ENCODE measurements at places on chromosomes 6 and 20. TPM values are rescaled to one million over a fixed set of nuclear protein-coding genes. Genes with fewer than 3 reads are reported as not detected.

DNA sequence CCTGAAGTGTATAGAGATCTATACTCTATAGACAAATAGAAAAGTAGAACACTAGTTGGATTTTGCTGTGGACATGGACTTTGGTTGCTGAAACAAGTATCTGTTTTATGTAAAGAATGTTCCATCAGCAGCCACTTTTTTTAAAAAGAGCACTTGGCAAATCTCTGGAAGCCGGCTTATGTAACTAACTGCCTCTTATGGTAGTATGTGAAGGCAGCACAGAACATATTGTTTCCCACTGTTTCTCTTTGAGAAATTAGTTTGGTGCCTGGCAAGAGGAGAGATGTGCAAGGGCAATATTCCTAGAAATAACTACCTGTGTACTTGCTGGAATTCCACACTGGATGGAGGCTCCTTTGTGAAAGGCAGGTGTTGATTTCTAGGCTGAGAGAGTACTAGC is 242.3 kb upstream of the PREP start:
- no peak for ATAC-seq

GRCh38 chr6:168834801-168835200 is 393.8 kb downstream of the SMOC2 start:
- ATAC-seq, result no peak

- no peak for ATAC-seq
These were observed 162.4 kb upstream of the CST7 start for GRCh38 chr20:24786646-24787045.

GRCh38 chr6:150152891-150153876 is 10.3 kb downstream of the PPP1R14C start:
- peak; percentile 17 for ATAC-seq

The SLC35F1 gene
- total RNA-seq, result 35.6 TPM

The BAG2 gene
- 4.5 TPM for total RNA-seq

Measured in motor neuron (in vitro differentiated cells).